ENCODE measurements at places on chromosomes 1 and 21. TPM values are rescaled to one million over a fixed set of nuclear protein-coding genes. Genes with fewer than 3 reads are reported as not detected.

GRCh38 chr1:234463749-234464148, 15.2 kb downstream of the TARBP1 start:
- ATAC-seq = no peak

The PLEKHO1 gene
- 52.9 TPM for total RNA-seq

GRCh38 chr1:228530951-228531731, 44.0 kb downstream of the RNF187 start:
- no peak for ATAC-seq

DNA sequence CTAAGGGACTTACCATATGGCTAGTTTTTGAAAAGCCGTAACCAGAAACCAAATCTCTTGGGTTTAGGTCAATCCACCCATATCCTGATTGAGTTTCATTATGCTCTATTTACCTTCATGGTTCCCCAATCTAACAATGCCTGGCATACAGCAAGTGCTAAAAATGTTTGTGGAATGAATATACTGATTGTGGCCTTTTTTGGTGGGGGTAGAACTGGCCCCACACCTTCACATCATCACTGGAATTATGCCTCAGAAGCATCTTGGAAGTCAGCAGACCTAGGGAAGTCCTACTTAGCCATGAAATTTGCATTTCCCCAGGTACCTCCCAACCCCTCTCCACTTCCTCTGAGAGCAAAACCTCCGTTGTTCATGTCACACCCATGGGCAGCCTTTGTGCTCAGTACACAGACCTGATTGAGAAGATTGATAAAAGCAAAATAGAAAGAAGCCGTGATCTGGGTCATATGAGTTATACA, 17.8 kb upstream of the SLAMF1 start:
- no peak for ATAC-seq

The CLSTN1 gene
- total RNA-seq = 67.6 TPM

Data from motor neuron (in vitro differentiated cells).